ENCODE measurements at places on chromosomes 7 and 10. TPM values are rescaled to one million over a fixed set of nuclear protein-coding genes. Genes with fewer than 3 reads are reported as not detected.
A peak's percentile ranks its signal among the peaks of the same experiment; 100 is the strongest.

DNA sequence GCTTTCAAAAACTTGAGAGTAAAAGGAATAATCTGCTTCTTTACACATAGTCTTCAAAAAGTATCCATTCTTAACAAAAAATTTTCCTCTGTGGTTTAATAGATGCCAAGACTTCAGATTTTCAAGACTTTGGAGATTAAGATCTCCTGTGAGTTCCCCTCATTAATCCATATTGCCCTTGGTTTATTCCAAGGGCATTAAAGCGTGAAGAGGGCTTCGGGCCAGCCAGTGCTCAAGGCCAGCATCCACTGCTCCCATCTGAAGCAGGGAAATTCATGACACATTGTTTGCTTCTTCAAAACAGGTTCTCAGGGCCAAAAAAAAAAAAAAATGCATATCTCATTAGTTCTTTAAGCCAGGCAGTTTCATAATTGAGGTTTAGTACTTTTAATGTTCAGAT is 137.3 kb upstream of the RHOBTB1 start:
- DNase-seq = peak; percentile 62

DNA sequence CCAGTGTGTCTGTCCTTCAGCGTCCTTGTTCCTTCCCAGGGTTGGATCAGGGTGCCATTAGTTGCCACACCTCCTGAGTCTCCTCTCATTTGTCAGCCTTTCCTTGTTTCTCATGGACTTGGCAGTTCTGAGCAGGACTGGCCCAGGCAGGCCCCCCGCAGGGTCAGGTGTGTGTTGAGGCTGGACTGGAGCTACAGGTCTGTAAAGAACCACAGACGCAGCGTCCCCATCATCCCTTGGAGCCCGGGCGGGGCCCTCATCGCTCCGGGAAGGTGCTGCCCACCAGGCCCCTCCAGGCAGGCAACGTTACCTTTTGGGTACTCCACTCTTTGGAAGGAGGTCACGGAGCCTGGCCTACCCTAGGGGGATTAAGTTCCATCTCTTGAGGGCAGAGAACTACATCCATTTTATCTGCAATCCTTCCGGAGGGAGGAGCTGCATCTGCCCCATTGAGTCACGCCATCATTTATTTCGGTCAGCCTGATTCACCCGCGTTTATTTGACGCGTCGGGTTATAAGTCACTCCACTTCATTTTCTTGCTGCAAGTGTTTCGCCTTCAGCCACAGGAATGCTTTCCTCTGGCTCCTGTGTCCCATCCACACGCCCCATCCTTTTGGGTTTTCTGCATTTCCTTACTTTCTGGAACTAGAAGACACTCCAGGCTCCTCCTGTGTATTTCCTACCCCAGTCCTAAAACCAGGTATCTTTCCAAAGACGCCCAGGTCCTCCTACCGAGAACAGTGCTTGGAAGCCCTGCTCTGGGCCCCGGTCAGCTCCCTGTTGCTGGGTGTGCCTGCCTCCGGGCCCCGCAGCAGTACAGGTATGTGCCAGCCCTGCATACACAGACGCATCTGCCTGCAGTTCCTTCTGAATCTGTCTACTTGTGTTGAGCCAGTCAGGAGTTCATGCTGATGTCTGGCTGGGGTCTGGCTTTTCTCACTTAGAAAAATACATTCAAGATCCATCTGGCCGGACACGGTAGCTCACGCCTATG is 141.9 kb downstream of the MAD1L1 start:
- no peak for DNase-seq

GRCh38 chr7:4878336-4879335 is 4.9 kb downstream of the RADIL start:
- peak; percentile 42 for DNase-seq

NUTM2E gene
- total RNA-seq = 0.05 TPM

DNA sequence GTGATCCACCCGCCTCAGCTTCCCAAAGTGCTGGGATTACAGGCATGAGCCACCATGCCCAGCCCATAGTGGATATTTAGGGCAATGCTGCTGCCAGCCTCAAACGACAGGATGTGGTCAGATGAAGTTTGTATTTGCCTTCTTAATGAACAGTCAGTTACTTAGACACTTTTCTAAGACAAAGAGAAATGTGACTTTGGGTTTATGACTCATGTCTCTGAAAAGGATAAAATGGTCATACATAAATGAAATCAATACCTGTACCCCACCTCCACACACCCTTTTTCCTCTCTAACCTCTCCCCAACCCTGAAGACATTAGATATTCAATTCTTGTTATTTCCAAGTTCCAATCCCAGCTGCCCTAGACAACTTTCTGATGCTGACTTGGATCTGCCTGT is 109.3 kb upstream of the INSIG1 start:
- DNase-seq = peak; percentile 70
